ENCODE measurements at places on chromosomes 4 and X.

- DNase-seq = no peak
Measured at GRCh38 chr4:156766846-156767245, 204.8 kb downstream of the PDGFC start.

DNA sequence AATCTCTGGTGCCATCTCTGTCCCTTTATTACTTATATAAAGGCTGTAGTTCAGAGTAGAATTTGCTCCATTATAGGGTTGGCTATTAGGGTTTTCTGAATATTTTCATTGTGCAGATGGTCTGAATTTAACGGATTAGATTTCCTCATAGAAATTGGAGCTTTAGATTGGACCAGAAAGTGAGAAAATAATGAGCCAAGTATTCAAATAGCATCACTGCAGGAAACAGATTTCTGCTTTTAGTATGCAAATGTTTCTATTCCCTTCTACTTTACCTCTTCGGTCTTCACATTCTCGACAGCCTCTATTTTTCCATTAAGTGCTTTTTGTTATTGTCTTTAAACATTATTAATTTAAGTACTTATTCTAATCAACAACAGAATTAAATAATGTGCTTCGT lies 55.4 kb downstream of the TRIM2 start:
- no peak for DNase-seq

GRCh38 chr4:149638073-149638472 lies 177.6 kb downstream of the IQCM start:
- DNase-seq = no peak

DNA sequence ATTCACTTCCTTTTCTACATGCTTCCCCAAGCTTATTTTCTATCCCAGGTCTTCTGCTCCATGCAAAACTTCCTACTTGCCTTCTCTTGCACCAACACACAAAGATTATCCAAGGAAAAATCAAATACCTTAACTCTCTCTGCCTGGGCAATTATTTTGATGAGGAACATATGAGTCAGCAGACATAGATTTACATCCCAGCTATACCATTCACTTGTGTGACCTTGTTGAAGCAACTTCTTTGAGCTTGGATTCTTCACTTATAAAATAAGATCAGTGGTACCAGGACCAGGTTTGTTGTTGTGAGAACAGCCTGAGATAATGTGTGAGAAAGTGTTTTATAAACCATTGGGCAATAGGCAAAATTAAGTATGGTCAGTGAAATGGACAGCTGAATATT lies 39.1 kb upstream of the TMEM192 start:
- DNase-seq = no peak

DNA sequence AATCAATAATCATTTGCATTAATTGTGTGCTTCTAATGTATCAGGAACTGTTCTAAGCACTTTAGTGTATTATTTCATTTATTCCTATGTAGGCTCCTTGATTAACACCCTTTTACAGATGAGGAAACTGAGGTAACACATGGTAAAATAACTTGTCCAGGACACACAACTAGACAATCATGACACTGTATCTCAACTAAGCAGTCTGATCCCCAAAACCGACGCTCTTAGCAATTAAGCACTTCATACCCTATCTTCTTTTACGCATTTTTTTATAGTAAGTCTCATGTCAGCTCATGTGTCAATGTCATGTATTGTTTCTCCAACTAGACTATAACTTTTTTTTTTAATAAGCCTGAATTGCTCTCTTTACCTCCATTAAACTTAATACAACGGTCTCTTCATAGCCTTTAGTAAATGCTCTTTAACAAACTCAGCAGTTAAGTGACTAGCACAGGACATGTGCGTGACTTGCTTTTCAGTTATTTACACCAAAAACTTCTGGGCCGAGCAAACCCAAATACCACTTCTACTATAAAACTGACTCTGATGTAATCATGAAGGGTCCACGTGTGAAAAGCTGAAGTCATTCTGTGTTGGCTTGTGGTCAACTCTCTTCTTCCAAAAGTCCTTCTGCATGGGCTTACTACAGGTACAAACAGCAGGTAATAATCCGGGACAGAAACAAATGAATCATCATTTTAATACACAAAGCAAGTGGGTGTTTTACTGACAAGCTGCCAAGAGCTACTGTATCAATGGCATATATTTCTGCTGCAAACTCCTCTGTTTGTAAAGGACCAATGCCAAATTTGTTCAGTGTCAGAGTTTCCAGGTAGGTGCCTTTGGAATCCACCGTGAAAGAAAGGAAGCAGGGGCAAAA lies 7.9 kb upstream of the AMBN start:
- DNase-seq = no peak

DNA sequence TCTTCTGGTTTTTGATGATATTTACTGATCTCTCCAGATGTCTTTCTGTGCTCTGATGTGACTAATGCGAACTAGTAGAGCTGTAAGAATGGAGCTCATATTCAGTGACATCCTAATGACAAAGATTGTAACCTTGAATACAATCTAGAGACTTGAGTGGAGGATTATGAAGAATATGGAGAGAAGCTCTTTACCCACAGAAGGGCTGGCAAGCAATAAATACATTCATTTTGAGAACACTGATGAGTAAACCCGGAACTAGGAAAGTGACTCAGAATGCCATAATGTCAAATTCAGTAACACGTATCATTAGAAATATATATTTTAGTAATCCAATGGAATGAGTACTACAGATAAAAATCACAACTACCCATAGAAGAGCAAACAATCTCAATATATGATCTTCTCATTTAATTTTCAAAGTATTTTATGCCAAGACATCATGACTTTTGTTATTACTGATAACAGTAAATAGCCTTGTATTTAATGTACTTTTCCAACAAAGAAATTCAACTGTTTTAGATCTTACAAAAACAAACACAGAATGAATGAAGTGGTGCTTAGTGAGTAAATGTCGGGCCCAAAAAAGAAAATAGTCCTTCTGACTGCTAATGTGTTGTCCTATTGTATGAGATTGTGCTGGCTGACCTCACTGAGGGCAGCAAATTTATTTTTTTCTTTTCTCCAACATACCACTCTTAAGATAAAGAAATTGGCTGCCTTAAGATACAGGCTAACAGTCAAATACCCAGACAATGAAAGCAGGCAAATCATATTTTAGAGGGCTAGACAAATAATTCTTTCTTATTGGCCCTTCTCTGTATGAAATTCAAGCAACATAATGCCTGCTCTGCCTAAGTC lies 49.2 kb upstream of the HDAC8 start:
- DNase-seq = no peak

GRCh38 chr4:25343671-25344070 lies 31.1 kb downstream of the ZCCHC4 start:
- peak; percentile 40 for DNase-seq

GRCh38 chr4:169052594-169052945 lies 42.5 kb upstream of the CBR4 start:
- no peak for DNase-seq

- DNase-seq = no peak
Measured at GRCh38 chrX:45056428-45057145, 144.1 kb downstream of the DIPK2B start.

GRCh38 chr4:26813698-26814097 lies 46.9 kb upstream of the STIM2 start:
- DNase-seq = no peak

- no peak for DNase-seq
Measured at GRCh38 chr4:144574509-144574908, 71.4 kb upstream of the HHIP start.

DNA sequence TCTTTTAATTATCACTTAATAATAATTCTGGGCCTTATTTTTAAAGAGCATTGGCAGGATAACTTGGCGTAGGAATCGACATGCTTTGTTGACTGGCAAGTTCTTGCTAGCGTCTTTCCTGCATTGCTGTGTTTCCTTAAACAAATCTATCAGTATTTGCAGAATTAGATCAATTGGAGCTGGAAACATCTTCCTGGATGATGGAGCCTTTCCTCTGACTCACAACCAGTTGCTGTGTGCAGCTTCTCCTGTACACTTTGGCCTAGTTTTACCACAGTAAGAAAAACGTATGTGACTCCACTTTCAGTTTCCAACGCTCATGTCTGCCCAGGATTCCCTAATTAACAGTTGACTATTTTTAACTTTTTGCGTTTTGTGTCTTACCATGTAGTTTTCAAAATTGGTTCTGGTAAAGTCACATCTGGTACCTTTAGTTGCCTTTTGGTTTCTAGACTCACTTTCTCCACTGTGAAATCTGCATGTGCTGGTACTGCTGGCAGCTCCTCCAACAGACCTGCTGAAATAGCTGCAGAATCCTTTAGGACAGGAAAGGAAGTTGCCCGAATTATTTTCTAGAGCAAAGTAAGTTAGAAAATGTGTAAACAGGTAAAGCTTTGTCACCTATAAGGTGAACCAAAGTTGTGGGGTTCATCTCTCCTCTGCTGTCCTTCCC lies 553.2 kb upstream of the FAT1 start:
- DNase-seq = no peak

DNA sequence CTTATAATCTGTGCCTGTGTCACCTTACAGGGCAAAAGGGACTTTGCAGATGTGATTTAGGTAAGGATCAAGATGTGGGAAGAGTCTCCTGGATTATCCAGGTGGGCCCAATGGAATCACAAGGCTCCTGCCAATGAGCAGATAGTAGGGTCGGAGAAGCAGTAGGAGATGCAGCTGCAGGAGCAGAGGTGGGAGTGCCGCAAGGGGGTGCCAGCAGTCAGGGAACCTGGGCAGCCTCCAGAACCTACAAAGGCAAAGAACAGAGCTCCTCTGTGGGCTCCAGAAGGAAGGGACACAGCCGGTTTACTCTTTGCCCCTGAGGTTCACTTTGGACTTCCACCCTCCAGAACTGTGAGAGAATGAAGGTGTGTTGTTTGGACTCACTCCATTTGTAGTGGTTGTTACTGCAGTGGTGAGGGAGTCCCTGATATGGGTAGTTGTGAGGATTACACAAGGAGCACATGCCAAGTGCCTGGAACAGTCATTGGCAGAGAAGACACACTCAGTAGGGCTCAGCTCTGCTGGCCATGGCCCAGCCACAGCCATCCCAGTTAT lies 318.5 kb downstream of the EVC2 start:
- DNase-seq = no peak

DNA sequence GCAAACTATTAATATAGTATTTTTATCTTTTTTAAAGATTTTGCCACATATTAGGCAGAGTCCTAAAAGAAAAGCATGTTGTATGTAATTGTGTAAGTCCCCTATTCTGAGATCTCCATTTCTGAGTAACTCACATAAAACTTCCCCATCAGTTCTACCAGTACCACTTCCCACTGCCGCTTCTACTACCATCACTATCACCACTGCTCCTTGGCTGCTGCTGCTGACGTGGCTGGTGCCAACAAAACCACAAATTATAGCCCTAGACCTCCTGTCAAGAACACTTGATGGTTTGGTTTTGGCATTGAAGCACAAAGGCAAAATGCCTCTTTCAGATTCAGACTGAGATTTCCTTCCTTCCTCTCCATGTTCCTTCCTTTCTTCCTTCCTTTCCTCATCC lies 106.4 kb downstream of the MMRN1 start:
- DNase-seq = no peak

GRCh38 chr4:65645185-65645584 lies 25.1 kb downstream of the EPHA5 start:
- DNase-seq = no peak

GRCh38 chrX:22760513-22761057 lies 239.2 kb upstream of the DDX53 start:
- DNase-seq = no peak

- no peak for DNase-seq
Measured at GRCh38 chr4:33422656-33423055, 2702.5 kb downstream of the PCDH7 start.

GRCh38 chrX:150355913-150356312 lies 7.2 kb upstream of the MAMLD1 start:
- DNase-seq = no peak

- no peak for DNase-seq
Measured at GRCh38 chr4:61211781-61212180, 11.7 kb downstream of the ADGRL3 start.

DNA sequence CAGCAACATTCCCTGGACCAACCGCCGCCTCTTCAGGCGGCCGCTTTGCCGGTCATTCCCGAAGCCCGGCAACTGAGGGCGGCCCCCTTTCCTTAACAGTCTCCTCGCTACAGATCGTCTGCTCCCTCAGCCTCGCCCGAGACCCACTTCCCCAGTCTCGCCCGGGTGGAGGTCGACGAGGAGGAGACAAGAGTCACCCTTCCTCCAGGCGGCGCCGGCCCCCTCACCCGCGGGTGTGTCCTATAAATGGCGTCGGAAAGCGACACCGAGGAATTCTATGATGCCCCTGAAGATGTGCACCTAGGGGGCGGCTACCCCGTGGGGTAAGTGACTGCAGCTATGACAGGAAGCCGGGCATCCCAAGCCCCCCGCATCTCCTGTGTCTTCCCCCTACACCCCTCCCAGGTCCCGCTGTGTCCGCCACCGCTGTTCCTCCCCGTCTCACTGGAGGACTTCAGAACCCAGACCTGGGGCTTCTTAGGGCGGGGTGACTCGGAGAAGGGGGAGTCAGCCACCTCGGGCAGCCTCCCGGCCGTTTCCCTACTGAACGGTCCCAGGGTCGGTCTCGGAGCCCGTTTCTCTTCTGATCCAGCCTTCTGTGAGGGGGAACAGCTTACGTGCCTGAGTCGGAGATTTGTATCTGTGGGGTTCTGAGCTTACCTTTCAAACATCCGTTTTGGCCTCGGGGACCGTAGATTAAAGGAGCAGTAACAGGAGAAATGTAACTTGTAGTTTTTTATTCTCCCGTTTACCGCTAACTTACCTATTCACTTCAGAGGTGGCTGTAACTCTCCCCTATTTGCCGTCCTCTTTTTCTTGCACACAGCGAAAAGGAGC lies 570 bp downstream of the WDR44 start:
- no peak for DNase-seq

GRCh38 chrX:22021751-22022324 lies 10.3 kb upstream of the PHEX start:
- no peak for DNase-seq

GRCh38 chr4:145782756-145783155 lies 102.8 kb downstream of the C4orf51 start:
- no peak for DNase-seq

DNA sequence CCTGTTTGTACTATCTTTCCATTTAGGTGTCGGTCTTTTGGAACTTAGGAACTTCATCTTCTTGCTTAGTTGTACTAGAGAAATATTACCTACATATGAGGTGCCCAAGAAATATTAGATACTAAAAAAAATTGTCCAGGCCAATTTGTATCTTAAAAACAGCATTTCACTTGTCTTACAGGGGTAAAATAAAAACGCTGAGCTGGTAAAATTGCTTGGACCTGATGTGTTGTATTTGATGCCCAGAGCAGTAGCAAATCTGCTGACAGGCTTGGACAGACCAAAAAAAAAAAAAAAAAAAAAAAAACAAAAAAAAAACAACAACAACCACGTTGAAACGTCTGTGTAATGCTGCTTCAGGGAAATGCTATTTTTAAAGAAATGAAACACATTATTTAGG lies 150.4 kb upstream of the ARX start:
- DNase-seq = no peak
